LNCaP clone FGC (cell line): ENCODE measurements at places on chromosomes 2 and 18.

DNA sequence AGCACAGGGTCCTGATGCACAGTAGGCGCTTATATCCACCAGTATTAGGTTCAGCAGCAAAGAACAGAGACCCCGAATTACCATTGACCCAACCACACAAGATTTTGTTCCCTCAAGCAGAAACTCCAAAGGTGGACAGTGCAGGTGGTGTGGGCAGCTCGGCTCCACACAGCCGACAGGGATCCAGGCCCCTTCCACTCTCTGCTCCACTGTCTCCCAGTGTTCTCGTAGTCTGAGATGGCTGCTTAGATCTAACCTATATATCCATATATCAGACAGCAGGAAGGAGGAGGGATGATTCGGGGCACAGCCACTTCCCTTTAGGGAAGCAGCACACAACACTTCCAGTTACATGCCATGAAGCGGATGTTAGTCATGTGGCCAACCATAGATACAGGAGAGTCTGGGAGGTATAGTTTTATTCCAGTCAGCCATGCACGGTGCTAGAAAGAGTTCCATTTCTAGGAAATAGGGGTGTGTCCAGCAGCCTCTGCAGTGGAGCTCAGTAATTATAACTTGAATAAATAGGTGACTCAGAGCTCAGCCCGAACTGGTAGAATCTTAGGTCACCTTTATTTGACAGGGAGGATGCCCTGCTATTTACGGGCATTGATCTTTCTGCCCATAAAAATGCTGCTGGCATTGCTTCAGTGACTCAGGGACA, 158.9 kb downstream of the TWIST2 start:
- peak; percentile 81 for DNase-seq

- no peak for DNase-seq
Measured at GRCh38 chr2:109370399-109371035, 241.5 kb downstream of the SH3RF3 start.

GRCh38 chr18:78612318-78612717, 367.3 kb upstream of the SALL3 start:
- DNase-seq: no peak

- no peak for DNase-seq
Measured at GRCh38 chr2:170204298-170204951, 26.5 kb downstream of the MYO3B start.

DNA sequence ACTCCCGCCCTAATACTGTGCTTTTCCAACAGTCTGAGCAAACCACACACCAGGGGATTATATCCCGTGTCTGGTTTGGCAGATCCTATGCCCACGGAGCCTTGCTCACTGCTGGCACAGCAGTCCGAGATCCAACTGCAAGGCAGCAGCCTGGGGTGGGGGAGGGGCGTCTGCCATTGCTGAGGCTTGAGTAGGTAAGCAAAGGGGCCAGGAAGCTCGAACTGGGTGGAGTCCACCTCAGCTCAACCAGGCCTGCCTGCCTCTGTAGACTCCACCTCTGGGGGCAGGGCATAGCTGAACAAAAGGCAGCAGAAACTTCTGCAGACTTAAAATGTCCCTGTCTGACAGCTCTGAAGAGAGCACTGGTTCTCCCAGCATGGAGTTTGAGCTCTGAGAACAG, 44.2 kb downstream of the LNPK start:
- DNase-seq: no peak

DNA sequence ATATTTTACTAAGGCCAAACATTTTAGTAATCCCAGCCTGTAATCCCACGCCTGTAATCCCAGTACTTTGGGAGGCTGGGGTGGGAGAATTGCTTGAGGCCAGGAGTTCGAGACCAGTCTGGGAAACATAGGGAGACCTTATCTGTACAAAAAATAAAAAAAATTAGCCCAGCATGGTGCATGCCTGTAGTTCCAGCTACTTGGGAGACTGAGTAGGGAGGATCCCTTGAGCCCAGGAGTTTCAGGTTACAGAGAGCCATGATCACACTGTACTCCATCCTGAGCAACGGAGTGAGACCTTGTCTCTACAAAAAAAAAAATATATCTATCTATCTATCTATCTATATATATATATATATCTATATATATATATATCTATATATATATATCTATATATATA, 19.1 kb downstream of the KLHL23 start:
- DNase-seq: no peak

- DNase-seq: no peak
Measured at GRCh38 chr2:29865512-29865911, 55.9 kb downstream of the ALK start.

DNA sequence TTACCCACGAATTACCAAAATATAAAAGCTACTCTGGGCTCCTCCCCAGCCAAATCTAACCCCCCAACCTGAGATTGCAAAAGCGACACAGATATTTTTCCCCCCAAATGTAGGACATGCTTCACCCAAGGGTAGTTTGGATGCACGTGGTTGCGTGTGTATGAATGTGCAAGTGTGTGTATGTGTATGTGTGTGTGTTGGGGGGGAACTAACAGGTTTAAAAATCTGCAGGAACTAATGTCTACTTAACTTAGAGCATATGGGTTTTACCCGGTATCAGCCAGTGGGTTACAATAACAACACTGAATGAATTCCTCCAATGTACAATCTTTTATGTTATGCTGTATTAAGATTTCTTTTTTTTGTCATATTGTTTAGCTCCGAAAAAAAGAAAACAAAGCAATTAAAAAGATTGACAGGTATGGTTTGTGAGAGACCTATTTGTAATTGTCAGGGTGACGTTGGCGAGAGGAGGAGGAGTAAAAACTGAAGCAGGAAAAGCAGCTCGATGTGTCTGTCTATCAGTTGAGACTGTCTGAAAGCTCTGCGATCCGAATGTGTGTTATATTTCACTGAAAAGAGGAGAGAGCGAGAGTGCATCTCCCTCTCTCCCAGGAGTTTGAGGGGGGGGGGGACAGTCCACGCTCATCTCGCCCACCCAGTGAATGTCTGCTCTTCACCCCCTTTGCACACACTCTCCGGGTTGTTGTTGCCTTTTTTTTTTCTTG, at the start of gene TSHZ1:
Gene TSHZ1 (plus strand): TSS at position 524 of the 728 bp plus-strand sequence. CDS start 1,080 bp downstream, outside the sequence.
- peak; percentile 80 for DNase-seq

- no peak for DNase-seq
Measured at GRCh38 chr2:88950010-88950409, 258.5 kb downstream of the RPIA start.

- no peak for DNase-seq
Measured at GRCh38 chr18:49500201-49500921, 13.3 kb upstream of the C18orf32 start.

- DNase-seq: no peak
Measured at GRCh38 chr2:221883976-221884375, 311.9 kb upstream of the EPHA4 start.

GRCh38 chr2:230312638-230313037, 14.4 kb upstream of the SP140L start:
- no peak for DNase-seq

- no peak for DNase-seq
Measured at GRCh38 chr18:30623401-30624065, 419.0 kb downstream of the DSC3 start.

DNA sequence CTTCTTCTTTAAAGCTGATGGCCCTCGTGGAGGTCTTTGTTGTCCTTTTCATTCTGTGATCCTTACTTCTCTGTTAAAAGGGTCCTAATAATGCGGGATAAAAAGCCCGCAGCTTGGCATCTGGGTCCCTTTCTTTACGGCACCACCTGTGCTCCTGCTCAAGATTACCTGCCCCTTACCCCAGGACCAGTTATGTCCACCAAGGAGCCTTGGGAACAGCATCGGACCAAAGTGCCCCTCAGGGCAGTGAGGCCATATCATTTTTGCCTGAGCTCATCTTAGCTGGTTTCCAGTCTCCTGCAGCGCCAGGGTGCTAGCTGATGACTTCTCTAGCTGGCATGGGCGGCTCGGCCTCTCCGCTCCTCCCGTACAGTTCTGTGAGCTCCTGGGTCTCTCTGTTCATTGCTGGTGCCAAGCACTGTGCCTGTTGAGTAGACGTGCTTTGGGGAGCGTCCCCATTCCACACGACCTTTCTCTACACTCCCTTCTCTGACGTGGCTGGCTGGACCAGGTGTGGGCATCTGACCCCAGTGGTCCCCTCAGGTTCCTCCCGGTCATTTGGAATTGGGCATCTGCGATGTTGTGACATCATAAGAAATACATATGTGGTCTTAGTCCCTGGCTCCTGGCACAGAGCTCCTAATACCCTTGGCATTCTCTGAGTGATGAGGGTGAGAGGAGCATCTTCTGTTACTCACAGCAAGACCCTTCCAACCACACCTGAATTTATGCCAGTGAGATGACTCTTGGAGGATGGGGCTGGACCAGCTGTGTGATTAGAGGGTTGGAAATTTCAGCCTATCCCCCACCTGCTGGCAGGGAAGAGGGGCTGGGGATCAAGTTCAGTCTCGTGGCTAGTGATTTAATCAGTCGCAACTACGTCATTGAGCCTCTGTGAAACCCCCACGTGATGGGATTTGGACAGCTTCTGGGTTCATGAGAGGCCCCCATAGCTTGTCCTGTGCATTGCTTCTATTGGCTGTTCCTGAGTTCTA, 134.2 kb upstream of the HS6ST1 start:
- DNase-seq: no peak

DNA sequence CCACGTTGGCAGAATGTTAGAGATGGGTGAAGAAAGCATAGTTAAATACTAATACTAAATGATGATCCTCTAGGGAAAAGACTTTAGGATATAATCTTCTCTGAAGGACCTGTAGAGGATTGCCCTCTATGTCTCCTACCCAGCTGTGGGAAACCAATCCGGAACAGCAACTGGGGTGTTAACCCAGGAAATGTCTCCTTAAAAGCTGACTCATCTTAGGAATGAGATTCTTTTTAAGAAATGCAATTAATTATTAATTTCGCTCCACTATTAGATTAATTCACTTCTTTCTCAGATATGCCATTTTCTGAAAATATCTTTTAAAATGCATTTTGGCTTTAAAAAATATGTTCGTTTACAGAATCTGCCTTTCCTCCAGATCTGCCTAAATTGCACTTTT, 7.4 kb downstream of the SCN3A start:
- DNase-seq: no peak

DNA sequence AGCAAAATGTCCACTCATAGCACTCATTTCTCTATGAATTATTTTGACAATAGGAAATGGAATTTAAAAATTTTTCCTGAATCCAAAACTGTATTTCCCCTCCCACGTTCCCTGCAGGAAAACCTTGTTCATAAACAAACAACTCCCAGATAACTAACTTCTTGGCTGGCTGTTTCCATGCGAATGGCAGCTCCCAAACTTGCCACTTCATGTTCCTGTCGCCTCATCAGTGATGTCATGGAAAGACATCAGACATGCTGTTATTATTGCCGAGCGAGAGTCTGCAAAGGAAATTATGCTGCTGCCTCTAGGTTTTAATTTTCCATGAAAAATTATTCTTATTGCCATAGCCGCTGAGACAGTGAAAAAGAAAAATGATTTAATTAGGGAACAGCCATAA, 117.0 kb upstream of the RIOK3 start:
- DNase-seq: no peak

- DNase-seq: no peak
Measured at GRCh38 chr2:202140522-202141252, 67.6 kb downstream of the KIAA2012 start.

- DNase-seq: no peak
Measured at GRCh38 chr2:235573331-235574221, 79.7 kb downstream of the AGAP1 start.

GRCh38 chr2:58131191-58132011, 84.8 kb downstream of the VRK2 start:
- no peak for DNase-seq

DNA sequence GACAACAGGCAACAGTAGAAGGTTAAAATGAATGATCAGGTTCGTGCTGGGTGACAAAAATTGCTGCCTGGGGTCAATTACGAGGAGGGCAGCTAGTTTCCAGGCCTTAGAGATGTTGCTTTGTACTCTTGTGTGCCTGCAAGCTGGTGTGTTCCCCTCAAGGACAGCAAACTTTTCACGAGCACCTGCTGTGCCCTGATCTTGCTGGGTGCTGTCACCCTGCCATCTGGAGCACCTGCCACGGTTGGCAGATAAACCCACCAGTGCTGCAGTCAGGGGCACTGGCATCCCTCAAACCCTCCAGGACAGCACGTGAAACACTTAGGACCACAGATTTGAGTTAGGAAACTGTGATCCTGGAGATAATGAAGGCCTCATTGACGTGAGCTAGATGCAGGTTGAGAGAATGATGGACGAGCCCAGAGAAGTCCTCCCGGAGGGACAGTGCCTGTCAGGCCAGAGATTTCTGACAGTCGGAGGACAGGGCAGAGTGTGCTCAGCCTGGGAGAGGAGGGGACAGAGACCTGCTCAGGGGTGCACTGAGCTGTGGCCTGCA, 104.3 kb upstream of the RAB12 start:
- DNase-seq: no peak

GRCh38 chr2:108855194-108855593, 68.6 kb downstream of the CCDC138 start:
- peak; percentile 13 for DNase-seq

DNA sequence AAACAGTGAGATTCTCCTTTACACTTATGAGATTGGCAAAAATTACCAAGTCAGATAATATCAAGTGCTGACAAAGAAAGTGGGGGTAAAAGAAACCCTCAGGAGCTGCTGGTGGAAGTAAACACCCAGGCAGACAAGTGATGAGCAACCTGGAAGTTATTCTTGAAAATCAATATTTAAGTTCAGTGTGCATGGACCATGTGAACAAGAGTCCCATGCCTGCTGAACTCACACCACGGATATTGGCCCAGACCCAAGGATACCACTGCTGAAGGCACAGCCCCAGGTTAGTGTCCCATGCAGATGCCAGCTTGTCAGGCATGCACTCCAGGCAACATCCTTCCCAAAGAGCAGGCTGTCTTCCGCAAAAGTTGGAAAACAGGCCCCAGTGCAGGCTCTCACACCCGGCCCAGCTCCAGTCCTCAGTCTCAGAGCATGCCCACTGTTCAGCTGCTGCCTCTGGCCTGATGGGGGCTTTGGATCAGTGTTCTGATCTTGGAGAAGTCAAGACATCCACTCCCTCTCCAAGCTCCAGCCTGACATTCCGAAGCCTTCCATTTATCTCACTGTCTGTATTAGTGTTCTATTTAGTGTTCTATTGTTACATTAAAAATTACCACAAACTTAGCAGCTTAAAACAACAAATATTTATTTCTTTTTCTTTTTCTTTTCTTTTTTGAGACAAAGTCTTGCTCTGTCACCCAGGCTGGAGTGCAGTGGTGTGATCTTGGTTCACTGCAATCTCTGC, 70.0 kb downstream of the HS1BP3 start:
- no peak for DNase-seq

GRCh38 chr18:76098674-76099411, 396.2 kb downstream of the ZNF516 start:
- DNase-seq: no peak

GRCh38 chr2:147045113-147045512, 799.7 kb upstream of the ACVR2A start:
- DNase-seq: peak; percentile 11

- DNase-seq: no peak
Measured at GRCh38 chr2:2540406-2540805, 209.3 kb upstream of the MYT1L start.
